ENCODE measurements at places on chromosomes 7 and 10.

GRCh38 chr10:85926986-85927385 is 439.6 kb downstream of the GRID1 start:
- DNase-seq: no peak

DNA sequence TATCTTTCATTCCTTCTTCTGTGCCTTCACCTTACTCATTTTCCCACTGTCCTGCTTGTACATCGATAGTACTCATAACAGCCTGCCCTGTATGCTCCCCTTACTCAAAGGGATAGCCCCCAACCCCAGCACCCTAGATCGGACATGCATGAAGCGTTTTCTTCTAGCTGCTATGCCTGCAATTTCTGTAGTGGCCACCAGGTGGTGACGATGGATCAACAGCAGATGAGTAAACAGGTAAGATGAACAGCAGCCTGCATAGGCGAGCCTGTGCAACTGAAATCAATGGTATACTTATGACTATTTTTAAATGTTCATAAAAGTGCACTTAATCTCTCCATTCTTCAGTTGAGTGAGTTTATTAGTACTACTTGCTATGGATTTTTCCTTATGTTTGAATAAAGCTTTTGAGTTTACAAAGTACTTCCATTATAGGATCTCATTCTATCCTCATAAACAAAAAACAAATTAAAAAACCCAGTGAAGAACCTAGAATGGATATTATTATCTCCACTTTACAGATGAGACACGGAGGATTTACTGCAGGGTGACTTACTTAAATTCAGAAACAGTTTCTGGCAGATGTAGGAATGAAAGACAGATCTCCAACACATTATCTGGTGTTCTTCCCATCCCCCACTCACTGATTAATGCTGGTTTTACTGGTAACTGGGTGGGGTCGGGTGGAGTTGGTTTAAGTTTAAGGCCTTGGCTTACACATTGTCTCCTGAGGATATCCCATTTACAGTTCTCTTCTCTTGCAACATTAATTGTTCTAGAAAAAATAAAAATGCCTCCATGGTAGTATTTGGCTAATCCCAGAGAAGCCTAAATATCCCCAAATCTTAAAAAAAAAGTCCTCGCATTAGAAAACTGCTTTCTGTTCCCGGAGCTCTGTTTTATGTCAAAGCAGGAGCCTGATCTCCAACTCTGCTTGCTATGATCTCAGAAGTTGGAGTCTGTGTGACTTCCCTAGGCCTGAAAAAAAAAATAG is 222.1 kb downstream of the GLI3 start:
- peak; percentile 70 for DNase-seq

DNA sequence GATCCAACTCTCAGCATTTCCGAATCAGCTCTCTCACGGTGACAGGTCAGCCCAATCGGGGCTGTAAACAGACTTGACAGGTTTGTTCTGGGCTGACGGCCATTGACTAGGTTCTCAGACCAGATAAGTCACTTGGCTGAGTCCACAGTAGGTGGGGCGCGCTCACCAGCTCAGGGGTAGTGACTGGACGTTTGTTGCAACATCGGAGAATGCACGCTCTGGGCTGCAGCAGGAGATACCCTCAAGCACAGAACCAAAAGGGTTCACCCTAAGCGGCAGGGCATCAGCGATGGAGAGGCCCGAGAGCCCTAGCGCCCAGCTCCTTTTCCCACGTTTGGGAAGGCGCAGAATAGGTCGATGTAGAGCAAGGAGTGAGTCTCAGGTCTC is 1.8 kb downstream of the KLLN start:
- no peak for DNase-seq

- no peak for DNase-seq
These were observed 69.0 kb downstream of the CREB5 start for GRCh38 chr7:28481091-28481926.

GRCh38 chr7:140594131-140594691 is 46.4 kb downstream of the DENND2A start:
- DNase-seq: no peak

GRCh38 chr10:42877496-42878030 is 95.0 kb downstream of the BMS1 start:
- DNase-seq: no peak

GRCh38 chr7:99848420-99849216 is 20.8 kb downstream of the CYP3A43 start:
- no peak for DNase-seq

DNA sequence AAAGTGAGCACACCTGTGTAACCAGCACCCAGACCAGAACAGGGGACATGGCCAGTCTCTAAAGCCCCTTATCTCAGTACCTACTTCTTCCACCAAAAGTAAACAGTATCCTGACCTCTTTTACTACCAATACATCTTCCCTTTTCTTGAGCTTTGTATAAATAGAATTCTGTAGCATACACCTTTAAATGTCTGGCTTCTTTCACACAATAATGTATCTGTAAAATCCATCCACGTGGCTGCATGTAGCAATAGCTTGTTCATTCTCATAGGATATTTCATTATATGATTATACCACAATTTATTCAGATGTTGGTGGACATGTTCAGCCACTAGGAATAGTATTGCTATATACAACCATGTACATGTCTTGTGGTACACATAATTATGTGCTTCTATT is 40.6 kb downstream of the BTBD16 start:
- no peak for DNase-seq

DNA sequence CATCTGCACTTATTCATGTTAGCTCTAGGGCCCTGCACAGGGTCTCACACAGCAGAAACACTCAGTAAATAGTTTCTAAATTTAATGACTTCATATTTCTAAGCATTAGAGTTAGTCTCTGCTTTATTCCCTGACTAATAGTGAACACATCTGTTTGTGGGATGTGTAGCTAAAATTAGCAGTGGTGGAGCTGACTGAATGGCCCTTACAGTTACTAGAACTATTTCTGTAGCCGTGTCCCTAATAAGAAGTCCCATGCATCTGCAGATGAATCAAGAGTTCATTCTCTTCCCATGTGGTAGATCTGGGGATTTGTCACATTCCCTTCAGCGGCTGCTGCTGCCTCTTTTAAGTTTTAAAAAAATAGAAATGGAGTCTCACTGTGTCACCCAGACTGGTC is 11.7 kb downstream of the MAP3K8 start:
- DNase-seq: no peak

DNA sequence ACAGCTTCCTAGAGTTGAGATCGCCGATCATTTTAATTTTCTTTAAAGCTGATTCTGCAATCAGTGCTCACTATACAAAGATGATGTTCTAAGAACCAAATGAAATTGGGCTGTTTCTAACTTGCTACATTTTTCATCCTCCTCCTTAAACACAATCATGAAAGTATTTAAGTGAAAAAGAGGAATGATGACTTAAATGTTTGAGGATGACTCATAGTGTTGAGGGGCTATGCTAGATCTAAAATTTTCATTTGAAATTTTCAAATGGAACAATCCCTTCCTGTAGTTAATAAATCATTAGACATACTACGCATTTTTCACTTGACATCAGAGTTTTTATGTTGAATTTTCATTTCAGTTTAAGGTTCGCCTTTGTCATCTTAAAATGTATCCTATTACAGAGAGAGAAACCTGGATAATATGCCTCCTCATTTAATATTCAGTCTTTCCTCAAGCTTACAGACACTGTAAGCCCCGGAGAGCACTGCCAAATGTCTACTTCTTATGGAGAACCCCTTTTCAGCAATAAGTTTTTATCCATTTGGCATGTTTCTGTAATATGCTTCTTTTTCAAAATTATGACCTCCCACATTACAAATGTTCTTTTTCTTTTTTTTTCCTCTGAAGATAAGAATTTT is 499.6 kb downstream of the MAGI2 start:
- no peak for DNase-seq

Measured in stimulated activated CD8-positive, alpha-beta memory T cell treated with anti-CD3 and anti-CD28 coated beads, Interleukin-4, amount 100 ng/mL, for 48 hours (primary cell).